ENCODE measurements at places on chromosomes 7 and 10. TPM values are rescaled to one million over a fixed set of nuclear protein-coding genes. Genes with fewer than 3 reads are reported as not detected.

Gene BEND7
- total RNA-seq = not detected

Gene CCL24
- not detected for total RNA-seq

Gene SCART1
- total RNA-seq = 15.4 TPM

Gene NEURL1
- total RNA-seq = 1.1 TPM

Gene C10orf143
- total RNA-seq = 2.5 TPM

Gene ASZ1
- not detected for total RNA-seq

Gene HHEX
- 0.13 TPM for total RNA-seq

Gene IDI2
- not detected for total RNA-seq

Gene SAMD9L
- total RNA-seq = 181 TPM

Gene ZMYND11
- 36.9 TPM for total RNA-seq

Gene MUC3A
- total RNA-seq = not detected

GRCh38 chr10:42989481-42989921 is 87.4 kb upstream of the RET start:
- no peaks in the 10 kb centered on the region for H3K36me3 ChIP-seq
- no peak for DNase-seq
- no peak overlapping the region for H3K4me3 ChIP-seq
- H3K27ac ChIP-seq = no peak overlapping the region

GRCh38 chr10:62463364-62463763 is 89.2 kb downstream of the ZNF365 start:
- no peaks in the 10 kb centered on the region for H3K27me3 ChIP-seq
- no peaks in the 10 kb centered on the region for H3K36me3 ChIP-seq
- no peak overlapping the region for H3K27ac ChIP-seq
- H3K4me1 ChIP-seq = peaks cover 9% of the 10 kb centered on the region

DNA sequence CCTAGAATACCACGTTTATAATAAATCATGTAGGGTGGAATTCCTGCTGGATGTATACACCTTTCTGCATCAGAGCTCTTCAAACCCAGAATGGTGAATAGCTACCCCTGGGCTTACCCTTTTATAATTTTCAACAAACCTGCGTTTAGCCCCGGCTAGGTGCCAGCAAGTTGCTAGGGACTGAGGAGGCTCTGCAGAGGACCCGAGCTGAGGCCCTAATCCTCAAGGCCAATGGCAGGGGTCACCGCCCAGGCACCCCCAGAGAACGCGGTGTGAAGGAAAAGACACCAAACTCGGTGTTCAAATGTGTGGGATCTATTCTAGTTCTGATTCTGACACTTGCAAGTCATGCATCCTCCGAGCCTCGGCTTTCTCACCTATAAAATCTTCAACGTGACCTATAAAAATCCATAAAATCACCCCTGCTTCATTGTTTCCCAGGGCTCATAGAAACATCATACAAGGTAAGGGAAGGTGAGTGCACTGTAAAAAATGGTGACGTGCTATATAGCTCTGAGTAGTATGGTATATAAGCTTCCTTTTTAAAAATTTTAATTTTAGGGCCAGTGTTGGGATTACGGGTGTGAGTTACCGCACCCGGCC is 2.5 kb upstream of the ANXA11 start:
- peaks cover 14% of the 10 kb centered on the region for H3K36me3 ChIP-seq
- no peak overlapping the region for H3K4me3 ChIP-seq
- H3K4me1 ChIP-seq = peaks cover 39% of the 10 kb centered on the region
- H3K27me3 ChIP-seq = no peaks in the 10 kb centered on the region
- no peak for DNase-seq

- DNase-seq = no peak
- peaks cover 40% of the 10 kb centered on the region for H3K27me3 ChIP-seq
- H3K36me3 ChIP-seq = no peaks in the 10 kb centered on the region
- H3K4me3 ChIP-seq = no peak overlapping the region
These were observed 95.1 kb upstream of the CPXM2 start for GRCh38 chr10:123986736-123987135.

DNA sequence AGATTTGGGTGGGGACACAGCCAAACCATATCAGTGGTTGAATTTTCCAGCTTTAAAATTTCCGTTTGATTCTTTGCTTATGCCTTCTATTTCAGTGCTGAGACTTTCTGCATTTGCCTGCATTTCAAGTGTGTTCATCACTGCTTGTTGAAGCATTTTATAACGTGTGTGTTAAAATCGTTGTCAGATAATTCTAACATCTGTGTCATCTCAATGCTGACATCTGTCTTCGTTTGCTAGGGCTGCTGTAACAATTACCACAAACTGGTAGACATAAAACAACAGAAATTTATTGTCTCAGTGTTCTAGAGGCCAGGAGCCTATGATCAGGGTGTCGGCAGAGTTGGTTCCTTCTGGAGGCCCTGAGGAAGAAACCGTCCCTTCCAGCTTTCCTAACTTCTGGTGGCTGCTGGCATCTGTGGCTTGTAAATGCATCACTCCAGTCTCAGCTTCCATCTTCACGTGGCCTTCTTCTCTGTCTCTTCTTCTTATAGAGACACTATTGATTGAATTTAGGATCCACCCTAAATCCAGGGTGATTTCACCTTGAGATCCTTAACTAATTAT is 71.1 kb upstream of the SDK1 start:
- H3K27ac ChIP-seq = no peak overlapping the region
- no peaks in the 10 kb centered on the region for H3K36me3 ChIP-seq
- no peak overlapping the region for H3K4me3 ChIP-seq
- H3K4me1 ChIP-seq = peaks cover 9% of the 10 kb centered on the region
- DNase-seq = no peak

- H3K27ac ChIP-seq = no peak overlapping the region
- no peaks in the 10 kb centered on the region for H3K4me1 ChIP-seq
- peaks cover under 1% of the 10 kb centered on the region for H3K36me3 ChIP-seq
- DNase-seq = no peak
These were observed 202.7 kb downstream of the DNAJB6 start for GRCh38 chr7:157539521-157539920.
